Pulmonary artery endothelial cell (primary cell): ENCODE measurements at places on chromosomes 12 and 14. TPM values are rescaled to one million over a fixed set of nuclear protein-coding genes. Genes with fewer than 3 reads are reported as not detected.

GRCh38 chr14:89564989-89565388, 148.0 kb upstream of the FOXN3 start:
- no peak for DNase-seq

DNA sequence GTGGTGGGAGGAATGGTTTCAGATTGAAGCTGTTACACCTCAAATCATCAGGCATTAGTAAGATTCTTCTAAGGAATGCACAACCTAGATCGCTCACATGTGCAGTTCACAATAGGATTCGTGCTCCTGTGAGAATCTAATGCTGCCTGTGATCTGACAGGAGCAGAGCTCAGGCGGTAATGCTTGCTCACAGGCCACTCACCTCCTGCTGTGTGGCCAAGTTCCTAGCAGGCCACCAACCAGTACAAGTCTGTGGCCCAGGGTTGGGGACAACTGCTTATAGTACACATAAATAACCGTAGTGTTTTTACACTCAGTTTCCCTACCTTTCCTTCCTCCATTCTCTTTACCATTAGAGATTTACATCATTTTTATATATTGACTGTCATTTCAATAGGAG, 121.4 kb downstream of the SLCO1B3 start:
- no peak for DNase-seq

- DNase-seq = no peak
Observed at GRCh38 chr12:20282401-20282800, 85.9 kb upstream of the PDE3A start.

GRCh38 chr12:3550839-3551238, 59.8 kb downstream of the PRMT8 start:
- no peak for DNase-seq

DNA sequence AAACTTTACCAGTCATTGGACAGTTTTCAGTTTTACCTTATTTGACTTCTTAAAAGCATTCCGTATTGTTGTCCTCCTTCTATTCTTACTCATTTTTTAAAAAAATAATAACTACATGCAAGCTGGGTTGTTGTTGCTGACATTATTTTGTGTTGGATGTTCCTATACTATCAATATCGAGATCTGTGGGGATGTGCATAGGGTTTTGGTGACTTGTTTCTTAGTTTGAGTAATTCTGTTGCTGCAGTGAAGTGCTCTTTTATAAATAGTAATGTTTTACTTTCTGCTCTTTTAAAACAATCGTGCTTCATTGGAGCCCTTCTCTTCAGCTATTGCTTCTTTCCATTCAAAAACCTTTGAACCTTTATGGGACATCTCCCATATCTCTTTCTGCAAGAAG, 79.4 kb downstream of the METTL25 start:
- no peak for DNase-seq

- DNase-seq = no peak
Observed at GRCh38 chr14:88422047-88422446, 36.6 kb downstream of the SPATA7 start.

GRCh38 chr12:32053881-32054624, 52.6 kb upstream of the BICD1 start:
- no peak for DNase-seq

- no peak for DNase-seq
Observed at GRCh38 chr14:68547305-68548193, 245.3 kb downstream of the ZFP36L1 start.

The GPR137C gene
- total RNA-seq = 0.79 and 1.6 TPM in 2 replicates

The MYO1A gene
- total RNA-seq = under 0.01 TPM in 1 of 2 replicates, not detected in the other

The LRRC9 gene
- total RNA-seq = not detected in 2 replicates
